Nasal cavity respiratory epithelium epithelial cell of viscerocranial mucosa (primary cell): ENCODE measurements at places on chromosomes 5 and 9. TPM values are rescaled to one million over a fixed set of nuclear protein-coding genes. Genes with fewer than 3 reads are reported as not detected.

SHB gene
- total RNA-seq, result 17.1 and 30.8 TPM in 2 replicates

S100Z gene
- total RNA-seq, result not detected in 2 replicates

TMEM203 gene
- 33.0 and 38.3 TPM in 2 replicates for total RNA-seq

CCL28 gene
- total RNA-seq, result 1.0 and 8.0 TPM in 2 replicates

PSMD5 gene
- total RNA-seq, result 25.1 and 29.0 TPM in 2 replicates

OR1Q1 gene
- total RNA-seq, result not detected in 2 replicates
